ENCODE measurements at places on chromosomes 3 and 15.
A peak's percentile ranks its signal among the peaks of the same experiment; 100 is the strongest.

DNA sequence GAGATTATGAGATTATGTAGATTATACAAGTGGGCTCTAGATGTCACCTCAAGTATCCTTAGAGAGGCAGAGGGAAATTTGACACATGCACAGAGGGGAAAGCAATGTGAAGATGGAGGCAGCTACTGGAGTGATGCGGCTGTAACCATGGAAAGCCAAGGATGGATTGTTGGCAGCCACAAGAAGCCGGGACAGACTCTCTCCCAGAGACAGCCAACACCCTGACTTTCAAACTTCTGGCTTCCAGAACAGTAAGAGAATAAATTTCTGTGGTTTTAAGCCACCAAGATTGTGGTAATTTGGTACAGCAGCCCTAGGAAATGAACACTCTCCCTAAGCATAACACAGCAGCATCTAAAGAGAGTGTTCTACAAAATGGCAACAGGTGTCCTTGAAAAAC, 34.4 kb upstream of the PRICKLE2 start:
- no peak for DNase-seq

GRCh38 chr3:125379483-125379882, 4.4 kb upstream of the ZNF148 start:
- DNase-seq, result no peak

DNA sequence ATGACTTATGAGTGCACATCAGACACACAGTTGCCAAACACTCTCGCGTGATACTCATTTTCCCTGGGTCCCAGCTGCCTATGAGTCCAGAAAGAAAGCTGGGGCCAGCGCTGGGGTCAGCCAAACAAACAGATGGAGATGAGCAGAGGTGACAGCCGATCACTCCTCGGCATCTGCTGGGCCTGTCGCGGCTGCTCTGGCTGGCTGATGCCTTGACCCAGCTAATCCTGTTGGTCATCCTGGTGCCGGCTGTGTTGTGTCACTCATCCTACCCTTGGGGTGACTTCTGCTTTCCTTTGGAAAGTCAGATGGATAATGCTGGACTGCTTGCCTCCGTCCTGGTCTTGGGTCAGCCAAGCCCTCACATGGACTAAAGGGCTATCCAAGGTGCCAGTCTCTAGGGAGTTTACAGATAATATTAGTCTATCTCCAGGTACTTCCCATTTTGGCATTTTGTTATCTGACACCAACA, 105.3 kb upstream of the PDZRN3 start:
- DNase-seq, result no peak

GRCh38 chr15:85764649-85765277, 30.0 kb downstream of the KLHL25 start:
- DNase-seq, result no peak

DNA sequence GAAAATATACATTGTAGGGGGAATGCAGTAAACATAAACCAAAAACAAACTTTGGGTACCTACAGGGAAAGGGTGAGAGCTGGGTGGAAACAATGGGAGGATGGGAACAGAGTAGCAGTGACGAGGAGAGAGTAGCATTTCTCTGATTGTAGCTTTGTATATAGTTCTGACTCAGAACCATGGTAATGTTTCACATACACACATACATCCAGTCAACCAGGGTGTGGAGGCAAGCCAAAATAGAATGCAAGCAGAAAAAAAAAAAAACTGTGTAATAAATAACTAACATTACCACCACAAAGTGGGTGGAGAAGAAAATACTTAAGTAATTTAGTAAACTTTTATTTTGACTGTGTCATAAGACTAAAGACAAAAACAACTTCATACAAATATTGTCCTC, 27.2 kb downstream of the BCL2A1 start:
- DNase-seq, result peak; percentile 83

GRCh38 chr3:168968609-168969008, 694.9 kb downstream of the MECOM start:
- DNase-seq, result no peak

GRCh38 chr3:183033746-183034145, 53.4 kb upstream of the DCUN1D1 start:
- DNase-seq, result no peak

DNA sequence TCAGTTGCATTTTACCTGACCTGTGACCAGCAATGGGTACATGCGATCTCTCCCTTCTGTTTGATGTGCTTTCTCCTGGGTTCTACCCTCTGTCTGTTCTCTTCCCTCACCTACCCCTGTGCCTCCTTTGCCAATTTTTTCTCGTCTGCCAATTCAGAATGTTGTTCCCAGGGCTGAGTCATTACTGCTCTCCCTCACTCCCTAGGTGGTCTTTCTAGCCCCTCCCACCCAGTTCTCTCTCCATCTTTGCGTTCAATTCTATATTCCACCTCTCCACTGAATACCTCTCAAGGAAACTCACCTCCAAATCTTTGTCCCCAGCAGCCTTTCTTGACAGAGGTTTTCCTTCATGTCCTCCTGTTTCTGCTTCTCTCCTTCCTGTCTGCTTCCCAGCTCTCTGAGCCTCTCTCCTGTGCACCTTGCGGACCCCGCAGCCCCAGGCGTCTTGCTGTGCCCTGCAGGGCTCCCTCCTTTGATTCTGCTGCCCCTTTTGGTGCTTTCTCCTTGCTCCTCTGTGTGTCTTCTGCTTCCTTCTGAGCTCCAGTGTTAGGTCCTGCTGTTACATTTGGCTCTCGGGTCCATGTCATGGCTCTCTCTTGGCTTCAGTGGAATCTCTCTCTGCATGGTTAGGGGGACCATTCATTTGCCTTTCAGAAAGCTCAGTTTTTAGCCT, 398.2 kb upstream of the TPM1 start:
- no peak for DNase-seq

DNA sequence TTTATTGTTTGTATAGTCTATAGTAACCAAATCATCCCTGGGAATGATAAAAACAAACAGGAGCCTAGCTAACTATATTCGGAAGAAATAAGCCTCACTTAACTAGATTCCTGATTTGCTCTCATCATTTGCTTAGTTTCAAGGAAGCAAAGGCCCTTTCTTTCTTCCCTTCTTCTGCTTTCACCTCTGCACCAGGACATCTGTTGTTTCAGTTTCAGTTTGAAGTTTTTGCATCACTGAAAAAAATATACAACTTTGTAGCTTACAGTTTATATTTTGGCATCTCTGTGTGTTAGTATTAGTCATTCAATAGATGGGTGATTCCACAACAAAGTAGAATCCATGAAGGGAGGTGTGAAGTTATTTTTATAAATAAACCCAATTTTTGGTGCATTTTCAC, 113.6 kb upstream of the SNTN start:
- no peak for DNase-seq

GRCh38 chr3:128993461-128994172, at the start of gene CFAP92:
TSS of gene CFAP92 (minus strand) at chr3:128994076. CDS start at chr3:128993304, 772 bp downstream.
- DNase-seq, result peak; percentile 52

DNA sequence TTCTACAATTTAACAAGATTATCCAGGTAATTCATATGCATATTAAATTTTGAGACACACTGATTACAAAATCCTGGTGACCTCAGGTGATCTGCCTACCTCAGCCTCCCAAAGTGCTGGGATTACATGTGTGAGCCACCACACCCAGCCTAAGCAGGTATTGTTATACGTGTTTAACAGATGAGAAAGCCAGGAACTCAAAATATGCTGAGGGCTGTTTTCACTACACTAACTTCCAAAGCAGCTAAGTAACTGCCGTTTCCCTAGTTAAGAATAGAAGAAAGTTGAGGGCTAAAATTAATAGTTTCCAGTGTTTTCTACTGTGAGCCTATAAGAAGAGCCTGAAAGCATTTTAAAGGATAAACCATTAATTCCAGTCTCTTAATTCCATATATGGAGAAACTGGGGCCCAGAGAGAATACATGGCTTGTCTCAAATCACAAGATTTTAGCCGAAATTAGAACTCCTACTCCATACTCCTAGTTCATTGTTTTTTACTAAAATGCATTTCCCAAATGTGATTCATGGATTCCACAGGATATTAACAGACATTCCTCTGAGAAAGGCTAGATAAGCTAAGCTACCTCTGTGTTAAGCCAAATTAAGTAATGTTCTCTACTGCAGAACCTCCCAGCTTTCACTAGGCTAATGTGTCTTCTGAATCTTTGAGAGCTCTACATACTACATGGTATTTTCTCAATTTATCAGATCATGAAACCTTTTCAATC, 17.0 kb upstream of the AVEN start:
- DNase-seq, result peak; percentile 82

DNA sequence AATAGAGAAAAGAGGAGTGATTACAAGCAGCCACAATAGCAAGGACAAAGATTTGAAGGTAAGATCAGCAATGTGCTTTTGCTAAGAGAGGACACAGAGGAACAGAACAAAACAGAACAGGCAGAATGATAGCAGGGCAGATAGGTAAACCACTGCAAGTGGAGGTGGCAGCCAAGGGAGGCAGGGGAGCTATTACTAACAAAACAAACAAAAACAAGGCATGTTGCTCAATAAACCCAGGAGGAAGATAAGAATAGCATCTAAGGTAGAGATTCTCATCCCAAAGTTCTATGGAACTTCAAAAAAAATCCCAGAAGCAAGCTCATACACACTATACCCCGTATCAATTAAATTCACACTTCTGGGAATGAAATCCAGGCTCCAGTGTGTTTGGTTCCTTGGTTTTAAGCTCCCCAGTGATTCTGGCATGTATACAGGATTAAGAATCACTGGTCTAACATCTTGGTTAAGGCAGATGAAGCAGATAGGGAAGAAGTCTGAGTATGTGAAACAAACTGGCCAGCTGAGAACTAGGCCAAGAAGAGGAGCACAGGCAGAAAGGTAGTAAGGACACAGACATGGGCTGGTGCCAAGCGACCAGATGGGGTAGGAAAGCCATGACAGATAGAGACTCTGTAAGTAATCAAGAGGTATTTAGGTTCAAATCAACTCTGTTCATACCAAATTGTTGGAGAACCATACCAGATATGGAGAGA, 189.2 kb downstream of the DTWD1 start:
- no peak for DNase-seq

Data from renal cortical epithelial cell (primary cell).